ENCODE measurements at places on chromosomes 1 and 21.

GRCh38 chr1:219529116-219529515 lies 83.8 kb downstream of the ZC3H11B start:
- no peak for DNase-seq

DNA sequence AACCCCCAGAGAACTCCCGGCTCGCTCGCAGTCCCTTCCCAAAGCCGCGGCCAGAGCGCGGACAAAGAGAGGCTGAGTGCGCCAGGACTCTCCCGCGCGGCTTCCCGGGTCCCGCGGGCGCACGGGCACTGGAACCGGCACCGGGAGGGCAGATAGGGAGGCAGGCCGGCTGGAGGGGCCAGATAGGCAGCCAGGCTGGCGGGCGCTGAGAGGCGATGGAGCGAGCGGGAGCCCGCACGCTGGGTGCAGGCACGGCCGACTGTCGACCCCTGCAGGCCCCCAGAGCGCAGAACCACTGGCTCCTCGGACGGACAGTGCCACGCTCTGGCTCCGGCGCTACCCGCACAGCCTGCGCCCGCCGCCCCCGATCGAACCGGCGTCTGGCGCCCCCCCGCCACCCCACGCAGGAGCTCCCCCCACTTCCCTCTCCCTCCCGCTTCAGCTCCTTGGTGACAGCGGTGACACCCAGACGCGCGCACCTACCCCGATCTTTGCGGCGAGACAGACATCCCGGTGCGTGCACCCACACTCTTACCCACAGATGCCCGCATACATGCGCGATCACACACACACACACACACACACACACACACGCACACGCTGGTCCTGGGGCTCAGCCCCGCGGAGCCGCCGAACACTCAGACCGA lies 534 bp downstream of the SLC6A9 start:
- peak; percentile 9 for DNase-seq

DNA sequence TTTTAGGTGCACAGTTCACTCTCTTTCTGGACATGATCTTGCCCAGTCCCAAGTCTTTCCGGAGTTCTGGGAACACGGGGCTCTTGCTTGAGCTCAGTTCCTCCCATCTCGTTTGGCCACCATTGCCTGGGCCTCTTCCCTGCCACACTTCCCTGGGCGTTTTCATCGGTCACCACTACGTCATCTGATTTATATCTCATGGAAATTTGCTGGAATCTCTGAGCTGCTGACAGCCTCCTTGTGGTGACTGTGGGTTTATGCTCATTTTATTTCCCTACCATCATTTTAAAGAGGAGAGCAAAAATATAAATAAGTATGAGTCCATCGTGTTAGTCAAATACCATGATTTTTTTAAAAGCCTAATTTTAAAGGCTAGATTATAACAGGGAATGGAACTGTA lies 449.1 kb upstream of the KAZN start:
- no peak for DNase-seq

DNA sequence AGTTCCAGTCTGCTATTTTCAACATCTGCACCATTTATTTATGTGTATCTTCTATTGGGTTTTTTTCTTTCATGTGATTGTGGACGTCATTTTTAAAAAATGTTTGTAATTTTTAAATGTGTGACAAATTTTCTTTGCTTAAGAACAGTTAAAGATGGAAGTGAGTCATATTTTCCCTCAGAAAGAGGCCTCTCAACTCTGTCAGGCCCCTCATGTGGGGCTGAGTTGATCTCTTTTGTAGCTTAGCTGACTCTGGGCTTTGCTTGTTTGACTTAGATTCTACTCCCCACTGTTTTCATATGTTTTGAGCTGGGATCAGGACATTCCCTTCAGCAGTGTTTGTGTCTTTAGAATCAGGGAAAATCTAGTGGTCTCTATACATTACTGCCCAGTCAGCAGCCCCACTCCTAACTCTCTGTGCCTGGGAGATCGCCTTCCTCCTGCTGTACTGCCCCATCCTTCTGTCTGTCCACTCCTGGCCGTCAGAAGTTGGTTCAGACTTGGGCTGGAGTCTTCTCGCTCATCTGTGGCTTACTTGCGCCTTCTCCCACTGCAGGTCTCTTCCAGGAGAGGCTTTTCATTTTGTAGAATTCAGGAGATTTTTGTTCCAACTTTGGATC lies 137.4 kb downstream of the DYRK1A start:
- DNase-seq, result no peak

GRCh38 chr1:9195651-9196050 lies 38.9 kb upstream of the H6PD start:
- no peak for DNase-seq

GRCh38 chr1:14413819-14414490 lies 184.5 kb upstream of the KAZN start:
- DNase-seq, result no peak
